Stimulated activated CD8-positive, alpha-beta memory T cell treated with anti-CD3 and anti-CD28 coated beads, Interleukin-12 subunit alpha, Interleukin-12 subunit beta, amount 100 ng/mL, for 1 hour (primary cell): ENCODE measurements at places on chromosomes 3 and 15.

- DNase-seq: no peak
Measured at GRCh38 chr3:9124730-9125129, 124.7 kb downstream of the SRGAP3 start.

- no peak for DNase-seq
Measured at GRCh38 chr3:114848082-114848481, 299.0 kb downstream of the ZBTB20 start.

- DNase-seq: no peak
Measured at GRCh38 chr3:132180337-132180791, 136.8 kb upstream of the ACP3 start.

DNA sequence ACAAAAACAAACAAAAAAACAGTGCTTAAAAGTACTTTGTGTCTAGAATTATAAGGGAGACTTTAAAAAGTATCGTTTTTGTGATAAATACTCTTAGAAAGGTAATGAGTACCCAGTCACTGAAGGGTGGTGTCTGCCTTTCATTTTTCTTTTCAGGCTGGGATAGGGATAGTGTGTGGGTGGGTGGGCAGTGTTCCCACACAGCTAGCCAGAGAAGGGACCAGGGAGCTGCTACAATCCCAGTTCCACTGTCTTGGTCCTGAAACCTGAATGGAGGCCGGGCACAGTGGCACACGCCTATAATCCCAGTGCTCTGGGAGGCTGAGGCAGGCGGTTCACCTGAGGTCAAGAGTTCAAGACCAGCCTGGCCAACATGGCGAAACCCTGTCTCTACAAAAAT is 2.1 kb downstream of the GK5 start:
- no peak for DNase-seq

DNA sequence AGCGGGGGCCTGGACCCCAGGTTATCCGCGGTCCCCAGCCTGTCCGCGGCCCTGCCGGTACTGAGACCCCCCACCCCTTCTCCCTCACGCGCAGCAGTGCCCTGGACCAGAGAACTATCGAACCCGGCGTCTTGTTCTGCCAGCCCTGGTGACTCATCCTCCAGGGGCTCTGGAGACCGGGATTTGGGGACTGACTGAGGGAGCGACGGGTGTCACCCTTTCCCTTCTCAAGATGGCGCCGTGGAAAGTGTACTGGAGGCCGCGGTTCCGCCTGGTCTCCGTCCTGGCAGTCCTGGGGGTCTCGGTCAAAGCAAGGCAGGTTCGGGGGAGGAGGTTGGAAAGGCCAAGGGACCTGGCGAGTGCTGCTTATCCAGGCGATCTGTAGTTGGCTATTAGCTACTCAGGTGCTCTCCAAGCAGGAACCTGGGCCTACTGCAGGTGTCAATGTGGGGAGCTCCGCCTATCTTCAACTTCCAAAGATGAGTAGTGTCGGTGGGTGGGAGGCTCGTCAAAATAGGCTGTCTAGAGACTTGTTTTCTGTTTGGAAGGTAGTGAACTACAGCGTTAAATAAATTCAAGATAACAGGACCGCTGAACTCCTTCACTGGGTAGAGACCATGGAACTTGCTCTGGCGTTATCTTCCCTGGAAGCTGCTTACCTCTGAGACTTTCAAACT is 790 bp downstream of the RAB5A start:
- peak; percentile 19 for DNase-seq

DNA sequence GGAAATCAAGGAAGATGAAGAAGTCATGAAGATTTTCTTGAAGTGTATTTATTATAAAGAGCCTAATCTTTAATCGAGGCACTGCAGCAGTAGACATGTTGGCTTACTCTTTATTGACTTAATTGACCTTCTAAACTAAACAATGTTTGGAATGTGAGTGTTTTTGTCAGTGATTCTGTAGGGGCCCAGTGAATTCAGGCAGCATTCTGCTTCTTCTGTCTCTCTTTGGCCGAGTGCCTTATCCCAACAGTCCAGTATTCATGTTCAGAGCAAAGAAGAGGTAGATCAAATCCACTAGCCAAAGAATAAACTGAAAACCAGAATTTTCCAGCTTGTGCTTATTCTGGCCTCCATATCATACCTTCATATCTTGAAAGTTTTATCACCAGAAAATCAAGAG is 55.7 kb downstream of the RLBP1 start:
- no peak for DNase-seq

GRCh38 chr3:35042210-35042991 is 596.9 kb upstream of the ARPP21 start:
- DNase-seq: no peak

- no peak for DNase-seq
Measured at GRCh38 chr3:12501360-12502020, 17.2 kb downstream of the TSEN2 start.

GRCh38 chr15:49079340-49080039 is 33.2 kb upstream of the SECISBP2L start:
- no peak for DNase-seq

- DNase-seq: no peak
Measured at GRCh38 chr3:46677411-46677726, 16.1 kb downstream of the ALS2CL start.

- no peak for DNase-seq
Measured at GRCh38 chr15:98178861-98179260, 218.4 kb downstream of the ARRDC4 start.

- no peak for DNase-seq
Measured at GRCh38 chr3:37321863-37322262, 147.5 kb upstream of the LRRFIP2 start.

DNA sequence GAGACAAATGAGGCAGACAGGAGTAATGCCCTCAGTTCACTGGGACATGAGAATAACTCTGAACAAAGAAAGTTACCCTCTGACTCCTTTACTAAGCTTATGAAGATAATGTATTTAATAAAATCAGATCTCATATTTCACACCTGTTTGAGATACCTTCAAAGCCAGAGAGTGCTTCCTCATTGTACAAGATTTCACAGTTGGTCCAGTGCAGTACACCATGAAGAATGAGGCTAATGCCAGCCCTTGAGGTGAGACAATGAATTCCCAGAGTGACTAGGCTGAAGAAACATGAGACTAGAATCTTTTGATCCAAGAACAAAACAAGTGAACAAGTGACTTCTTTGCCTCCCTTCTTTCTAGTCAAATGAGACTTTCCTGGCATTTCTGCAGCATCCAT is 1133.8 kb downstream of the TUSC7 start:
- no peak for DNase-seq

DNA sequence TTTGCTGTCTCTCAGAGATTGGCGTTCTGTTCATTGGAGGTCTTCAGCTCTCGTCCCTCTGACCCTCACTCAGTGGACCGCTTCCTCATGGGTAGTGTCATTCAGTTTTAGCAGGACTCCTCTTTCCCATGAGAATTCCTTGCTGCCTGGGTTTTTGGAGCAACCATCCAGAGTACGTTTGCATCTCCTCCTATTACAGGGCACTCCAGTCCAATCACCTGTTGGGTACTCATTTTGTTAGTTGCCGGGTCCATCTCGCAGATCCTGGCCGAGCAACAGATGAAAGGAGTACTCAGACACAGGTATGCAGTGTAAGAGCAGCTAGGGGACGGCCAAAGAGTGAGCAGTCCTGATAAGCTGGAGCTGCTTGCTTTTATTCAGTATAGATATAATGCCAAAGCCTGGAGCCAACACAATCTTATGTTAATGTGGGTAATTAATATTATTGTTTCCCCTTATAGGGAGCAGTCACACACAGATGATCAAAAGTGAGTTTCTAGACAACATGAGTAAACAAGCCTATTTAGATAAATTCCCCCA is 49.6 kb downstream of the ISG20 start:
- no peak for DNase-seq

DNA sequence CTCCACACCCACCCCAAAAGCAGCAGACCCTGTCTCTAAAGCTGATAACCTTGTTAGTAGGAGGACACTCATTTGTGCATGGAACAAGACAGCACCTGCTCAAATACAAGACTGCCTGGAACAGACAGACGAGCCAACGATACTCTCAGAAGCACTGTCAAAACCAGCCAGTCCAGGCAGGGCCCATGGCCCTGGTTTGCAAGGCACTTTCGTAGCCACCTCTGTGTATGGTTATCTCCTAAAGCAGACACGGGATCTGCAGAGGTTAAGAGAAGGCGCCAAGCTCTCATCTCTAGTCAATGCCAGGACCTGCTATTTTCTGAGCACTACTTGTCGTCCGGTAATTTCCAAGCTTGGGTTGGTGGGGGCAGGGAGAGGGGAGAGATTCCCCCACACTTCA is 10.5 kb downstream of the NTRK3 start:
- DNase-seq: no peak

DNA sequence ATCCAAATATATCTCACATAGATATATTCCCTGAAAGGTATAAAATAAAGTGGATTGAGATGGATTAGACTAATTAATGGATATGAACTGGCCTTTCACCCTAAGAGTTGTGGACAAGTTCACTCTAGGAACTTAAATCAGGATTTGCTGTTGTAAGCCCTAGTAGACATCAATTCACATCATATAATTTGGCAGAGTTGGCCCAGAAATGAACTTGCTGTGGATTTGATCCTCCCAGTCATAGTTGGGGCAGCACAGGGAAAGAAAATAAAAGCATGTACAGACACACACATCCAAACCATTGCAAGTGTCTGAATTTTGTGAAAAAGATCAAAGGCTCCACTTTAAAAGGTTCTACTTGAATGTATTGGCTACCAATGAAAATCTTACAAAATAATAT is 734.7 kb upstream of the NR2F2 start:
- DNase-seq: no peak

DNA sequence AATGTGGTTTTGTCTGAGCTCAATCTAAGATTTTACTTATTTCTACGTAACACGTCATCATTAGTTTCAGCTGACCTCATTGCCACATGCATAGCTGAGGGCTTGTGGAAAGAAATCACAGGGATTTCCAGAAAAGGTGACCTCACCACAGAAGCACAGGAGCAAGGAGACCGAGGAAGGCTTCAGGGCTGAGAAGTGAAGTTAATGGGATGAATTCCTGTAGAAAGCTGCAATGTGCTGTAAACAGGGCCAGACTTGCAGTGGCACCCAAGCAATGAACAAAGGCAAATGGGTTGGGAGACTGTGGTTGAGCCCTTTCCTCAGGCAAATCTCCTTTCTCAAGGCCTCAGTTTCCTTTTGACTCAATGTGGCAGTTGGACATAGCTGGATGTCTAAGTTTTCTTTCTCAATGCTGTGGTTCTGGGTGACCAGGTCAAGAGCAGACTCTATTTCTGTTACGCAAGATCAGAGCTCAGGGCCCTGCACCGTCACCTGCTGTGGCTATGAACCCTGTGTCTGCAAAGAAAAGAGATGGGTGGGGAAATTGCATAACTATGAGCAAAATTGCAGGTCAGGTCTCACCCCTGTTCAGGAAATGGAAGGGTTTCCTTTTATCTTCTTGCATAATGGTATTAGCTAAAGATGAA is 252.2 kb upstream of the TBL1XR1 start:
- no peak for DNase-seq

GRCh38 chr3:184227481-184227935 is 1.9 kb upstream of the VWA5B2 start:
- DNase-seq: peak; percentile 25

DNA sequence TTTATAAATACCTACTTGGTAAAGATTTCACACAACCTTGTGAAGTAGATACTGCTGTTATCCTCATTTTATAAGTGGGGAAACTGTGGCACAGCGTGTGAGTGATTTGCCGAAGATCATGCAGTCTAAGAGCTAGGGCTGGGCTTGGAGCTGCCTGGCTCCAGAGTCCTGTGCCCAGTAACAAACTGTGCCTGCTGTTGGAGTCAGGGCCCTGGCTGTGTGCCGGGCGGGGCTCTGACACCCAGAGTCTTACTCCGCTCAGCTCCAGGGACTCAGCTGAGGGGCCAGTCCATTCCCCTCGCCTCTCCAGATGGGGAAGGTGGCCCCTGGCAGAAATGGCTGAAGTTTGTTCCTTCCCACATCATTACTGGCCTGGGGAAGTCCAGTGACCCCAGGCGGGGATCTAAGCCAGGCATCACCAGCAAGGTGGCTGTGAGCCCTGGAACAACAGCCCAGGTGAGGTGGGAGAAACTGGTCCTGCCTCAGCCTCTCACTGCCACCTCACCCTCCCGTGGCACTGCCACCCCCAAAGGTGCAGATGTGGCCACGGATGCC is 17.3 kb upstream of the PLXNA1 start:
- DNase-seq: no peak

DNA sequence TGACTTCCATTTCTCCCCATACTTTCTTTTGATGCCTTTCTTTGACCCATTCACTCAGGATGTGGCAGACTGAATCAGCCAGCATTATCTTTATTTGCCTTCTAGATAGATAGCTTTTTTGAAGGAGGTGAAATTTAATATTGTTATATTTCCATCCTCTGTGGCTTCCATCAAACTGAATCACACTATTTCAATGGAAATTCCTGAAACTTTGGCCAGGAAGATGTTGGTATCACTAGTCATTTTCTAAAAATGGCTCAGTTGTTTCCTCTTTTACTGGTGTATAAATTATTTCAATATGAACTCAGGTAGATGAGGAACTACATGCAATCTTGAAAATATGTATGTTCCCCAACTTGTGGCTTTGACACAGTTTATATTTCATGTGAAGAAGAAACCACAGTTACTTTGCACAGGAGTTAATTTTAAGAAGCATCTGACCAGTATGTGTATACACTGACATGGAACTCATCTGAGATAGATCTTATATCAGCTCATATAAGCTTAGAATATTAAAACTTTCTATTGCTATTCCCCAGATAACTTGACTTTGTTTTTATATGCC is 248.3 kb downstream of the CGGBP1 start:
- DNase-seq: no peak

DNA sequence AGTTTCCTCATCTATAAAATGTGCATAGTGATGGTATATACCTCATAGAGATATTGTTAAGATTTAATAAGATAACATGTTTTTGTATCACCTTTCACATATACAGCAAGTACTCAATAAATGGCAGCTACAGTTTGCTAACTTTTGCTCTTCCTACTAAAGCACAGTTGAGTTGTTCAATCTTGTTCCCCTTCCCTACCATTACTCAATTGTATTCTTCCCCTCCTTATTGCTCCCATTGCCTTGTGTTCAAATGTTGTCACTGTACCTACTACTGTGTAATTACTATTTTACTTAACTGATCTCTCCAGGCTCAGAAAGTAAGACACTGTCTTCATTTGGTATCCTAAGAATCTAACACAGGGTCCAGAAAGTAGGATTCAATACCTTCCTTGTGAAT is 5.5 kb downstream of the CD47 start:
- DNase-seq: no peak

DNA sequence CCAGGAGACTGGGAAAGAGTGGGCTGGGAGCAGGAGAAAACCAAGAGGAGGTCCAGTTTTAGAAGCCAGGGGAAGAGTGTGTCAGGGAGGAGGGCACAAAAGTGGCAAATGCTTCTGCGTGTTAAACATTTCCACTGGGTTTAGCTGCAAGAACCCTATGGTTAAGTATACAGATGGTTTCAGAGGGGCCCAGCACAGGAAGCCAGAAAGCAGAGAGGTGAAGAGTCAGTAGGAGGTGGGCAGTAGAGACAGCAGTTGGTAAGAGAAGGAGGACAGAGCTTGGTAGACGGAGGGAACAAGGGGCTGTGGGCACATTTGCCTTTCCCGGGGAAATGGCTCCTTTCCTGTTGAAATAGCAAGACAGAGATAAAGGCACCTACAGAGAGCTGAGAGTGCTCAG is 133.8 kb downstream of the EPHB1 start:
- DNase-seq: no peak
